CD8-positive, alpha-beta memory T cell (primary cell): ENCODE measurements at places on chromosomes 11 and 22. TPM values are rescaled to one million over a fixed set of nuclear protein-coding genes. Genes with fewer than 3 reads are reported as not detected.

- DNase-seq = no peak
Observed at GRCh38 chr11:1519028-1520010, 32.7 kb upstream of the MOB2 start.

DNA sequence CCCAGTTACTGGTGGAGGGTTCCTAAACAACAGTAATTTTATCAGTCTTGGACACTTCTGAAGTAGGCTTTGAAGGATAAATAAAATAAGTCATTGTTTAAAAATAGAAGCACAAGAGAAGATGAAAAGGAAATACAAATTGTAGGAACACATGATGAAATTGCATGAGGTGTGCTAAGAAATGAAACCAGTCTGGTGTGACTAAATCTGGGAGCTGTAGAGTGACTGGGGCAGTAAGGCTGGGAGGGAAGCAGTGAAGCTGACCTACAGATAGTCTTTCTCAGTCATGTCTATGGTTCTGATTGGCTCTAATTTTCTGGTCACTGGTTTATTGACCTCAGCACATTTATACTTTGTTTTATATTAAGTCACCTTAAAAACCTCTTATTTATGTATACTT lies 139.1 kb downstream of the SLC17A6 start:
- DNase-seq = no peak

The C11orf91 gene
- total RNA-seq = not detected

DNA sequence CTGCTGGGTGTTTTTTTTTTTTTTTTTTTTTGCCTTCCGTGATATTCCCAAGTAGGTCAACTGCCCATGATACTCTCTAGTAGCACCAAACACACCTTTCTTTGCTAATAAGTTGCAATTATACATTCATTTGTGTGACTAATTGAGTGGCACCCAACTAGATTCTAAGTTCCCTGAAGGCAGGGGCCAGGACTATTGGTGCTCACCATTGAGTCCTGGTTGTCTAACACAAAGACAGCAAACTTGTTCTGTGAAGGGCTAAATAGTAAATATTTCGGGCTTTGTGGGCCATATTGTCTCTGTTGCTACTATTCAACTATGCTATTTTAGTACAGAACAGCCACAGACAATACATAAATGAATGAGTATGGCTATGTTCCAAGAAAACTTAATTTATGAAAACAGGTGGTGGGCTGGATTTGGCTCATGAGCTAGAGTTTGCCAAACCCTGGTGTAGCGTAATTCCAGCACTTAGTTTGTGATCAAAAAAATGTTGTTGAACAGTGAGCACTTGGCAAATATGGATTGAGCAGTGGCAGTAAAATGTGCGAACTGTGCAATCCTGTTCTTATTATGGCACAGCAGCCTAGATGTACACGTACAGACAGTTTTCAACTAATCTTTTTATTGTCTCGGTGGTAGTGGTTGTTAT lies 11.3 kb downstream of the ENDOD1 start:
- DNase-seq = no peak

DNA sequence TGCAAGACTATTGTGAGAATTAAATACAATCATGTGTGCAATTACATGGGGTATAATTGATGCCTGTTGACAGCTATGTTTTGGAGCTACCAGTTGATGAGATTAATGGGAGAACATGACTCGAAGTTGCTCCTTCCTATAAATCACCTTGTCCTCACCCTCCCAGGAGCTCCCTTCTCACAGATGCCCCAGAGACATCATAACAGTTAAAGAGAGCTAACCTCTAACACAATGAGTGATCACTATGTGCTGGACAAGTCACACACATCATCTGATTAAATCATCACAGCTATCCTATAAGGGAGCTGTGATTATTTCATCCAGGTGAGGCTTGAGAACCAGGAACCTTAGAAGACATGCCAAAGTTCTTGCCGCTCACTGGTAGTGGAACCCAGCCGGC lies 394.2 kb downstream of the NTM start:
- no peak for DNase-seq

- no peak for DNase-seq
Observed at GRCh38 chr11:68213135-68213515, at the start of gene KMT5B. KMT5B (minus strand) TSS chr11:68213296; CDS start chr11:68190076, 23,220 bp downstream.

The ABCC8 gene
- not detected for total RNA-seq

GRCh38 chr11:125883375-125883774 lies 4.1 kb upstream of the HYLS1 start:
- DNase-seq = no peak

DNA sequence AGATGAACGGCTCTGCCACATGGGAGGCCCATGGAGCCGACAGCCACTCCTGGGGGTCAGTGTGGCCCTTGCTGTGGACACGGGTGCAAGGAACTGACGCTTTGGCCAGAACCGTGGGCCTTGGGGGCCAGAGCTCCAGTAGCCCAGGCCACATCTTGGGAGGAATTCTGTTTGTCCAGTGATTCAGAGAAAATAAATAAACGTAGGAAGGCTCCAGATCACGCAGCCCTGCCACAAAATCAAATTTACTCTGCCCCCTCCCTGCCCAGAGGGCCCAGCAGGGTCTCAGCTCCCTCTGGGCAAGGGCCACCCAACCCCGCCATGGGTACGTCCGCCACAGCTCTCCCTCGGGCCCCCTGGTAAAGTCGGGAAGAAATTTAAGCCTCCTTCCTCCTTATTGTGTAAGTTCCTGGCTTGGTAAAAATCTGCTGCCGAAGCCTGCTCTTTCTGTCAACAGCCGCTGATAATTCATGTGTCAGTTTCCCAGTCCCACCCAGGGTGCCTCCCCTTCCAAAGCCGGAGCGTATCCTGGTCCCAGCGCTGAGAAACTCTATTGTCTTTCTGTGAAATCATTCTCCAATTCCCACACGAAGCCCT lies 6.9 kb upstream of the MUC5AC start:
- no peak for DNase-seq

GRCh38 chr22:19991645-19992451 lies 24.8 kb downstream of the ARVCF start:
- DNase-seq = no peak

DNA sequence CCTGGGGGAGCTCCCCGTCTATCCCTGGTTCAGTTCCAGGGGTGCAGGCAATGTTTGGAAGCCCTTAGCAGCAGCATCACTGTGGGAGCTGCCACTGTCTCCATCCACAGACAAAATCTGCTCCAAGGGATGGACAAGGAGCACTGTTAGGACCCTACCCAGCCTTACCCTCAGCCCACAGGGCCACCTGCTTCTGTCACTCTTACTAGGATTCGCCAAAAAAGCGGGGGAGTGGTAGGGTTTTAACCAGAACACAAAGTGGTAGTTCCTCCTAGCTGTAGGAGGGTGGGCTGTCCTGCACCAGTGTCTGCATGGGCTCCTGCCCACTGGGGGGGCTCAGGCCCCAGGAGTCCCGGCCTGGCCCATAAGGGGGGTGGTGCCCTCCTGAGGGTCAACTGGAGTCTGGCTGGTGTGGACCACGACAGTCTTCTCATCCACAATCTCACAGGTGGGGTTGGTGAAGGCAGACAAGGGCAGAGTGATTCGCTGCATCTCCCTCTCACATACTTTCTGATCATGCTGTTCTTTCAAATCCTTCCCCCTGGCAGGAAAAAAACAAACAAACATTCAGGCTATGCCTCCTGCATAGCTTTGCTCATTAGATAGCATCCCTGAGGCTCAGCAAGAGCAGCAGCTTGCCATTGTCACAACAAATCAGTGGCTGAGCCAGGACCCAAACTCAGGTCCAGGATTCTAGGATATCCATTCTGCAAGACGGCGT lies 9.4 kb downstream of the PIK3IP1 start:
- no peak for DNase-seq

GRCh38 chr11:94574193-94574961 lies 7.2 kb downstream of the PIWIL4 start:
- no peak for DNase-seq

The SLC29A2 gene
- 7.9 TPM for total RNA-seq

The MS4A4A gene
- 0.20 TPM for total RNA-seq

DNA sequence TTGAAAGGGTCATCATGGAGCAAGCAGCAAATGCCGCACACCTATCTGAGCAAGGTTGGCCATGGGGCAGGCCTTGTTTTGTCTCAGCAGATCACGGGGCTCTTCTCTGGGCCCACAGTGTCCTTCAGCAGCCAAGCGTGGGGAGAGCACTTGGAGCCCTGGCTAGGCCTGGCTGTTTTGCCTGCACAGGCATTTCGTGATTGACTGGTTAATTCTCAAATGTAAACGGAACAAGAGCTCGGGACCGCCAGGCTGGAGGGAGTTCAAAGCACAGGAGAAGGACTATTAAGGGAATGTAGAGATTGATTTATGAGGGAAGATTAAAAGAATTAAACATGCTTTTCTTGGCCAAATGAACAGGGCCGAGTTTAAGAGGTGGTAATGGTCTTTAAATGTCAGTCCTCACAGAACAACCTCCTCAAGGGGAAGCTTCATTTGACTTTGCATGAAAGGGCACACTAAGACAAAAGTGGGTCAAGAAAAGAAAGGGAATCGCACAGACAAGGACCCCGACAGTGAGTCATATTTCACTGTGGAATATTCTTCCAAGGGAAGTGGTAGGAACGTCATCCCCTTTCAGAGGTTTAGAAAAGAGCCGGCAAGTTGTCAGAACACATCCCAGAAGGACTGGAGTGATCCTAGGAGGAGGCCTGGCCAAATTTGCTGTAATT lies 20.7 kb downstream of the SPON1 start:
- DNase-seq = no peak

DNA sequence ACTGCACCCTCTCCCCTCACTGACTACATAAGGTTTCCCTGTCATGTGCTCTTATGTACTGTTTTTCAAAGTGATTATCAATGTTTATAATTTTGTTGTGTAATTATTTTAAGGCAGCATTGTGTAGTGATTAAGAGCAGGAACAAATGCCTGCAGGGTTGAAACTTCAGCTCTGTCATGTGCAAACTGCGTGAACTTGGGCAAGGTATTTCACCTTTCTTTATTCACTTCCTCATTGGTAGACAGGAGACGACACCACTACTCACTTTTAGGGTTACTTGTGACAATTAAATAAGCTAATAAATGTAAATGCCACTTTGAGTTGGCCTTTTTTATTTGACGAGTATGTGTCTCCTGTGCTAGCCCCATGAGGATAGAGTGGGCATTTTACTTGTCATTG lies 86.5 kb upstream of the E2F8 start:
- no peak for DNase-seq

DNA sequence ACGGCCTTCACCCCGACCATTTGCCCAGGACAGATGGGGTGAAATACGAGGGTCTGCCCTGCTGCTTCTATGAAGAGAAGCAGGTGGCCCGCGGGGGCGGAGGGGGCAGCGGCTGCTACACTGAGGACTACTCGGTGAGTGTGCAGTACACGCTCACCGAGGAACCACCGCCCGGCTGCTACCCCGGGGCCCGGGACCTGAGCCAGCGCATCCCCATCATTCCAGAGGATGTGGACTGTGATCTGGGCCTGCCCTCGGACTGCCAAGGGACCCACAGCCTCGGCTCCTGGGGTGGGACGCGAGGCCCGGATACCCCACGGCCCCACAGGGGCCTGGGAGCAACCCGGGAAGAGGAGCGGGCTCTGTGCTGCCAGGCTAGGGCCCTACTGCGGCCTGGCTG lies 11.2 kb downstream of the C22orf31 start:
- DNase-seq = no peak

DNA sequence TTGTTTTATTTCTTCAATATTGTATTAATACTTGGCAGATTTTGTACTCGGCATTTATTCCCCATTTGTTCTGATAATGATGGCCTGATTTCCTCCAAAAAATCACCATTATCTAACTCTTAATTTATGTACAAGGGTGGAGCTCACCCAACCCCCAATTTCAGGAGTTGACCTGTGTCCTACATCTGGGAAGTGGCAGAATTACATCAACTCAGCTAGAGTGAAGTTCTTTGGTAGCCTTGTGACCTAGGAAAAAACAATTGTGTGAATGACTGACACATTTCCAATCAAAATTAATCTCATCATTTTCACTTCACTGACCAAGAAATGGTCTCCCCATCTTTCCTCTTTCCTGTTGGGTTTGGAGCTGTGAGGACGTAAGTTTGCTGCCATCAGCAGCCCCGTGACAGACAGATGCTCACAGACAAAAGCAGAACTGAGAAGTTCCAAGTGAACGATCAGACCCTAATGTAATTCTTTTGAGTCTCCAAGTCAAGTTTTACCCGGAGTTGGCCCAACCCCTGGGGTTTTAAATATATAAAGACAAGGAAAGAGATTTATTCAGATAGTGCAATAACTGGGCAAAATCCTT lies 16.6 kb upstream of the MS4A6E start:
- no peak for DNase-seq

The TTLL12 gene
- 104 TPM for total RNA-seq

DNA sequence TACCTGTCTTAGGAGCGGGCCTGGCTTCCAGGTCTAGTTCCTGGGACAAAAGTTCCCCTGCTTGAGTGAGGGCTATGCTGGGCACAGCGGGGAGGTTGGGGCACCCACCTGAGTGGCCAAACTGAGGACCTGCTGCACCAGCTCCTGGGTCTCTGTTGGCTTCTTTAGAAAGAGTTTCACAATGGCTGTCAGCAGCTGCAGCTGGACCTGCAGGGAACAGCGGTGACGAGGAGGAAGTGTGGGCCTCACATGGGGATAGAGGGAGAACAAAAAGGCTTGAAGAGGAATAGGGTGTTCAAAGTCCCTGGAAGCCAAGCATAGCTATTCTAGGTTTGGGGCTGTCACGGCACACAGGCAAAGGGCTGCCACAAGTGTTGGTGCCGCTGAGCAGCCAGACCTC lies 26.7 kb upstream of the RASL10A start:
- DNase-seq = no peak

GRCh38 chr22:42702675-42703074 lies 18.0 kb downstream of the A4GALT start:
- DNase-seq = no peak

The DTX4 gene
- 0.38 TPM for total RNA-seq

GRCh38 chr11:66593303-66593635 lies 284 bp downstream of the CCS start:
- no peak for DNase-seq

The CDC42EP2 gene
- total RNA-seq = 0.62 TPM

DNA sequence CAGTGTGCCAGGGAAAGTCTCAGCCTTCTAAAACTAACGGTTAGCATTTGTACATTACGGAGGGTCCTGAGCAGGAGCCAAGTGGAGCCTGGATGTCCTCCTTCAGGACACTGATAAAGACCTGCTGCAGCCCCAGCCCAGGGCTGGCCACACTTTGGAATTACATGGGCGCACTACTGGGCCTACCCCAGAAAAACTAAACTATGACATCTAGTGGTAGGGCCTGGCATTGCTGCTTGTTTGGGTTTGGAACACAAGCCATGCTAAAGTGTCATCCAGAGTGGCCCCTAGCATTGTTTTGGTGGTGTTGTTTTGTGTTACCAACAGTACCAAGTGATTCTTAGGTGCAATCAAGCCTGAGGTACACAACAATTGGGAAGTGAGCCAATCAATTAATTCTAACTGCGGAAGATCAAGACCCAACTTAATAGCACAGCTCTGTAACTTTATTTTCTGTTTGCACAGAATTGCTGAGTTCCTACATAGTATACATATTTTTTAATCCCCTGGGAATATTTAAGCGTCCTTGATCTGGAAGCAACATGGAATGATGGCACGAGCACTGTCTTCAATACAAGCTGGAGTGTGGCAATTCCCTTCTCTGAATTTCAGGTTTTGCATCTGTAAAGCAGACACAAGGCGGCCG lies 340.7 kb downstream of the LARGE1 start:
- no peak for DNase-seq

The PPP2R1B gene
- 55.3 TPM for total RNA-seq

GRCh38 chr11:75342966-75343870 lies 8.2 kb downstream of the ARRB1 start:
- no peak for DNase-seq

The IGLL1 gene
- not detected for total RNA-seq

The CNTF gene
- 2.9 TPM for total RNA-seq

- DNase-seq = no peak
Observed at GRCh38 chr11:72257570-72257969, 13.6 kb upstream of the PHOX2A start.

The RTCB gene
- total RNA-seq = 97.7 TPM

GRCh38 chr22:24554313-24555164 lies at the start of gene GUCD1:
GUCD1 (minus strand) TSS chr22:24555138; CDS start chr22:24554991, 147 bp downstream.
- DNase-seq = peak; percentile 13
